ENCODE measurements at places on chromosomes 3 and 15.
A peak's percentile ranks its signal among the peaks of the same experiment; 100 is the strongest.

DNA sequence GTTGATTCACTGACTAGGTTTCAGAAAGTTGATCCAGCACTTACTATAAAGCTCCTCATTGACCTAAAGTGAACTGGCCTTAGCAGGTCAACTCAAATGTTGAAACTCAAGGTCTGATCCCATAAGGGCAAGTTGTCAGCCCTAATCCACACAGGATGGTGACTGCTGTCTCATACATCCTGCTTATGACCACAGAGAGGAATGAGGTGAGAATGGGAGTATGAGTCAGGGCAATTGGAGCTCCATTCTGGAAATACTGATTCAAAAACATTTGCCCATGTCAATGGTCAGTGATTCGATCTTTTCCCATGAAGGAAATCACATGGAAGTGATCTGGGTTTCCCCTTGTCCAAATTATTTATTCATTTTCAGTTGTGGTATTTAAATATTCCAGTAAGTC lies 78.7 kb downstream of the ZNF385D start:
- no peak for DNase-seq

DNA sequence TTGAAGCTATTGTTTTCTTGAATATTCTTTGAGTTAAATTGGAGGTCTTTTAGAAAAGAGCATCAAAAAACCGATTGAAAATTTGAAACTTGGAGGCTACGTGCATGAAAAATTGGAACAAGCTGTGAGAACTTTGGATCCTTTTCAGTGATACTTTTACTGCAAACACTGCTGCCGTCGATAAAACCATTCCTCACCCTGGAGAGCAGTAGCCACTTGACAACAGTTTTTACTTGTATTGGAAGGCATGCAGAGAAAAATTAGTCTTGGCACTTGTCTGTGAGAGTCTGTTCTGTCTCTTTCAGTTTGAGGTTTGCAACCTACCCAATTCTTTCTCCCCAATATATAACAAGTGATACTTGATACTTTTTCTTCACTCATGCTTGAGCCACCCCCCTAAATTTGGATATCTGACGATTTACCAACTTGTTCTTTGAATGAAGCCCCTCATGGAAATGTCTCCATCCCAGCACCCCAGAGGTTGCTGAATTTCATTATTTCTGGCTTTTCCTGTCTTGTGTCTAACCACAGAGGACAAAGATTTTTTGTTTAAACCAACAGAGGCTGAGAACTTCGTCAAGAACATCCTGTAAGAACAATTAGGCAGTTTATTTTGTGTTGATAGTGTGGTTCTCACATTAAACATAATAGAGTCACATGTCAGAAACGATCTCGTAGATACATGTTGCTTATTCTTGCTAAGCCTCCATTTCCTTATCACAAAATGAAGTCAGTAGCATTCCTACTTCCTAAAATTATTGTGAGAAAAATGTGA lies 307.3 kb upstream of the PLSCR5 start:
- DNase-seq: no peak

GRCh38 chr15:64897345-64897985 lies 14.2 kb upstream of the ANKDD1A start:
- DNase-seq: no peak

DNA sequence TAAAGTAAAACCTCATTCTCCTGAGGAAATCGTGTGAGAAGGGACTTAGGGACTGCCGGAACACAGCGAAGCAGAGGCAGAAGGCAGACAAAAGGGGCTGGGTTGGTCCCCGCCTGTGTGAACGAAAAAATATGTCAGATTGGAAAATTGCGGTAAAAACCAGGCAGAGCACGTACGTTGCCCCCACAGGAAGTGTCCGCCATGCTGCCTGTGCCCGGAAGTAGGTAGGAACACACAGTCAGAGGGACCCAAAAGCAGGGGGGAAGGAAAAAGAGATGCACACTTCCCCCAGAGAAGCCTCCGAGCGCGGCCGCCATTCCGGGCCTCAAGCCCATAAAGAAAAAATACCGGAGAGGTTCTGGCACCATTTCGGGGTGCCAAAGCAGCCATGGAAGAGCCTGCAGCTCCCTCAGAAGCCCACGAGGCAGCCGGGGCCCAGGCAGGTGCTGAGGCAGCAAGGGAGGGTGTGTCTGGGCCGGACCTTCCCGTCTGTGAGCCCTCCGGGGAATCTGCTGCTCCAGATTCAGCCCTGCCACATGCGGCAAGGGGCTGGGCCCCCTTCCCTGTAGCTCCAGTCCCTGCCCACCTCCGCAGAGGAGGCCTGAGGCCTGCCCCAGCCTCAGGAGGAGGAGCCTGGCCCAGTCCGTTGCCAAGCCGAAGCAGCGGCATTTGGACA lies at the start of gene MKRN3:
TSS of gene MKRN3 (plus strand) at position 280 of the 676 bp plus-strand sequence. CDS start at position 389, 109 bp downstream.
- DNase-seq: peak; percentile 22

DNA sequence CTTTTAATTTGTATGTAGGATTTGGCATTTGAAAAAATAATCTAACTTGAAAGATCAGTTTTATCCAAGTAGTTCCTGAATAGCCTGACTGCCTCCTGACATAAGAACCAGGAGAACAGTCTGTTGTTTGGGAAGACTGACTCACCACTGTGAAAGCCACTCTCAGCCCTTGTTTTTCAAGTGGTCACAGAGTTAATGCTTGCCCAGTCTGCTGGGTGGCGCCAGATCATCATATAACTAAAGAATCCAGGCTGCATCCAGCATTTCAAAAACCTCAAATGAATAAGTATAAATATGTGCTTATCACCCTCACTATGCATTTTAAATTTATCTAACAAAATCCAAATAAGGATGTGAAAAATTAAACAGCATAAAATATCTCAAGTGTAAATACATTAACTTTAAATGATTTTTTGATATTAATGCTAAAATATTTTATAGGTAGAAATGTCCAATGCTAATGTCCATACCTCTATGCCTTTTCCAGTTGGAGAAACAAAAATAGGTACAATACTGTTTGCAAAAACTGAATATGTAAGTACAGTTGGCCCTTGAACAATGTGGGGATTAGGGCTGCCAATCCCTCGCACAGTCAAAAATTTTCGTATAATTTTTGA lies 26.9 kb upstream of the ZBBX start:
- no peak for DNase-seq

GRCh38 chr3:179977356-179977755 lies 59.4 kb downstream of the PEX5L start:
- no peak for DNase-seq

DNA sequence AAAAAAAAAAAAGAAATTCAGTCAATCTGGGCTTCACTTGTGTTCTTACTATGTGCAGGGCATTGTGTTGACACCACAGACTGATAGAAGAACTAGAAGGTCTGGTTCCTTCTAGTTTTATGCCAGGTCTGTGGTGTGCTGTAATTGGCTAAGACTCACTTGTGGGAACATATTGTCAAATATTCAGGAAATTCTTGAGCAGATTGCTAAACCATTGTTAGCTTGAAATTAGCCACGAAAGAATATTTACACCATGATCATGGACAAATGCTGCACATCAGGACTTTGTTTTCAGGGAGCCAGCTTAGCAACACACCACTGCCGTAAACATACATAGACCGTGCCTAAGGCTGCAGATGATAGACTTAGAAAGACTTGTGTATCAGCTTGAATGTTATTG lies 74.6 kb downstream of the GTPBP8 start:
- DNase-seq: no peak

GRCh38 chr3:14283092-14283812 lies 104.6 kb downstream of the LSM3 start:
- DNase-seq: no peak

DNA sequence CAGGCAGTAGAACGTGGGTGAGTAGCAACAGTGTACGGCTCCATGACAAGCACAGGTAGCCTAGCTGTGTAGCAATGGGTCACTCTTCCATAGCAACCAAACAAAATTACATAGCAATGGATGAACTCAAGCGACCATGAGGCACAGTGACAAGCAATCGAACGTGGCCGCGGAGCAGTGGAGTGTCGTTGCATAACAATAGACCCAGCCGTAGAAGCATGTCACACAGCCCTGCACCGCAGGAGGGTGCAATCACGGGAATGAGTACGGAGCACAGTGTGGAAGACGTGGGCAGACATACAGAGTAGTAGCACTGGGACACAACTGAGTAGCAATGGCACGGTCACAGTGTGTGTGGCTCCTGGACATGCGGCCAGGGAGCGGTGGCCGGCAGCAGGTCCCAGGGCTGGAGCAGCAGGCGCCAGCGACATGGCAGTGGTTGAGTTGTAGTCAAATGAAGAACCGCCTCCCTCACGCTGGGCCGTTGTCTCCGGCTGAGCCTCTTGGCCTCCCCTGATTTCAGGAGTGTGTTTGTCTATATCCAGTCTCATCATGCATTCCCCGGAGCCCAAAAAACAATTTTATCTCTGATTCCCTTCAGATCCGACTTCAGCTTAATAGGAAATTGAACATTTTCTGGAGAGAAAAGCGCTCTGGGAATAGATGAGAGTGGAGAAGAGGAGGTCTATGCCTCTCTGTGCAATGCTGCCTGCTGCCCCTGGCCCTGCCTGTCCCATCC lies 64.1 kb downstream of the CCDC33 start:
- no peak for DNase-seq

DNA sequence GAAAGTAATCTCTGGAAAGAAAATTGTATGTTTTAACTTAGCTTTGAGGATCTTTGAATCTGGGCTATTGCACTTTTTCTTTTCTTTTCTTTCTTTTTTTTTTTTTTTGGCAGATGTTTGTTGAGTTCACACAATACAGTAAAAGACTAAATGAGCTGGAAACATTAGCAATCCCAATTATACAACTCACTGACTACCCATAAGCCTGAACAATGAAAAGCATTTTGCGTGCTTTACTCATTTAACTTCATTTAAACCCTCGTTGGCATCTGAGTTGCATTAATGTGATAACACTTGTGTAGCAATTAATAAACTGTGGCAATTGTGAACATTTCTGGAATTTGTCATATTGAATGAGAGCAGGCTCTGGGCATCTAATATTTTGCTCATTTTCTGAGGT lies 269.4 kb upstream of the RBMS3 start:
- no peak for DNase-seq

GRCh38 chr3:18134386-18135059 lies 290.6 kb downstream of the SATB1 start:
- DNase-seq: no peak

DNA sequence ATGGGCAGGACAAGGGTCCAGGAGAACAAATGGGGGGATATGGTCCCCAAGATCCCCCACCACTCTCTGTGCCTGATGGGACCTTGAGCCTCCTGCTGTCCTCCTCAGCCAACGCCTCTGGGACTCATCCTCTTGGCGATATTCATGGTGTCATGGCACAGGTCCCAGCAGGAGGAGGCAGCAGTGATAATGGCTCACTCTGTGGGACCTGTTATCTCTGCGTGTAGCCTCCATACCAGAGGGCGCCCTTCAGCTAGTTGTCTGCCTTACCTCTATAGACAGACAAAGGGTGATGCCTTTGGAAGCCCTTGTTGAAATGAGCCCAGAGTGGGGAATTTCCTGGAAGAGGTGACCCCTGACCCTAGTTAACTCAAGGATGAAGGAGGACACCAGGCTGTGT lies 7.4 kb downstream of the ZBTB47 start:
- no peak for DNase-seq

- DNase-seq: no peak
Observed at GRCh38 chr3:184631472-184631861, 69.9 kb downstream of the EPHB3 start.

GRCh38 chr3:30503446-30503845 lies 103.0 kb upstream of the TGFBR2 start:
- no peak for DNase-seq

- DNase-seq: no peak
Observed at GRCh38 chr3:108415661-108416060, 94.7 kb downstream of the MYH15 start.

DNA sequence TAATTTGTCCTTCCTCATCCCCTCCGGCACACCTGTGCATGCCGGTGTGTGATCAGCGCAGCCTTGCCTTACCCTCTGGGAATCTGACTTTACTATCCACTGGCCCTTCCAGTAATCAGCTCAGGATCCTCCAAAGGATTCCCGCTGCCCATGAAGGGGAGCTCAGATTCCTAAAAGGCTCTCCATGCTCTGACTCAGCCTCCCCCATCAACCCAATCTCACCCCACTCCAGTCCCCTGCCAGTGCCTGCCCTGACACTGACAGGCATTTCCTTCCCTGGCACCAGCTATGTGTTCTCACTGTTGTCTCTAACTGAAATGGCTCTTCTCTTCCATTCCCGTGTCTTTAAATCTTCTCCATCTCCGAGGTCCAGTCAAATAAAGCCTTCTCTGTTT lies 7.3 kb upstream of the BCL2A1 start:
- no peak for DNase-seq

- DNase-seq: no peak
Observed at GRCh38 chr3:185460719-185461350, 38.0 kb downstream of the TMEM41A start.

DNA sequence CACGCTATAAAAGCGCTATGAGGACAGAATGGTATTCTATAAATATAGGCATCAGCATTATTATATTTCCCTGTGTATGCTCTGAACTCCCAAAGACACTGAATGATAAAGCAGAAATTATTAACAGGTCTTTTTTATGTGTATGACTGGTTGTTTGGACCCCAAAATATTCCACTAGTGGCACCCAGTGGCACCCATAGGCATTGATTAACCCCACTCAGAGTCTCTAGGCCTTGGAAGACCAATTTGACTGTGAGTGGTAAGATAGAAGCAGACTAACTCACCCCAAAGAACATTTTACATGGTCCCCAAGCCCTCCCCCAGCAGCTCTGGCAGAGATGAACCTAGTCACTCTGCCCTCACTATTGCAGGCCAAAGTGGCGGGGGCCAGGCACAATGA lies 45.4 kb upstream of the UBE2E1 start:
- DNase-seq: no peak

- DNase-seq: no peak
Observed at GRCh38 chr15:87209891-87210689, 1046.4 kb downstream of the NTRK3 start.

DNA sequence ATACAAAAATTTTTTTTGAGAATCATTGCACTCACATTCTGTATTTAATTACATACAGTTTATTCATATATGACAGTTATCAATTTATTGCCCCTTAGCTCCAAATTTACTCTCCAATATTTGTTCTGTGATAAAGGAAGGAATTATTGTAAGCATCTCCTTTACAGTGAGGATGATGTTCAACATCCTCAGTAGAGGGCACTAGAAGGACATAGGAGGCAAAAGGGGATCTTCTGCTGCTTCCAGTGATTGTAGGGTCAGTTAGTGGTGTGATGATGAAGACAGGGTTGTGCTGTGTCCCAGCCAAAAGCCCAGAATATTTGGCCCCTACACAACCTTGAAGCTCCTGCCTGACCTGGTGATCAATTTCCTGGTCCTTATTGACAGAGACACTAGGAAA lies 89.9 kb upstream of the DCBLD2 start:
- no peak for DNase-seq

DNA sequence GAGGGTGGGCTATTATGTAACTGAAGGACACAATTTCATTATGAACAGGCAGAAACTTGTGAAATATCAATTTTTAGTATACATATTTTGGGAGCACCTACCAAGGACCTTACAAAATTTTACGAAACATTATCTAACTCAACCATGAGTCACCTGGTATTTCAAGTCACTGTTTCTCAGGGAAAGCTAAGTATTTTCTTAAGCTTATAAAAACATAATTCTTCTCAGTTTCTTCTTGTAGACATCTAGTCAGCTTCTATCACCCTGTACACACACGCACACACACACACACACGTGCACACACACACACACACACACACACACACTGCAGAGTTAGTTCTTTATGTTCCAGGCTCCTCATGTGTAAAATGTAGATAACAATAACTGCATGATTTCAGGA lies 658.3 kb downstream of the TUSC7 start:
- no peak for DNase-seq

GRCh38 chr15:66014635-66015182 lies 145.4 kb downstream of the RAB11A start:
- DNase-seq: no peak
